ENCODE measurements at places on chromosomes 12 and 14.

DNA sequence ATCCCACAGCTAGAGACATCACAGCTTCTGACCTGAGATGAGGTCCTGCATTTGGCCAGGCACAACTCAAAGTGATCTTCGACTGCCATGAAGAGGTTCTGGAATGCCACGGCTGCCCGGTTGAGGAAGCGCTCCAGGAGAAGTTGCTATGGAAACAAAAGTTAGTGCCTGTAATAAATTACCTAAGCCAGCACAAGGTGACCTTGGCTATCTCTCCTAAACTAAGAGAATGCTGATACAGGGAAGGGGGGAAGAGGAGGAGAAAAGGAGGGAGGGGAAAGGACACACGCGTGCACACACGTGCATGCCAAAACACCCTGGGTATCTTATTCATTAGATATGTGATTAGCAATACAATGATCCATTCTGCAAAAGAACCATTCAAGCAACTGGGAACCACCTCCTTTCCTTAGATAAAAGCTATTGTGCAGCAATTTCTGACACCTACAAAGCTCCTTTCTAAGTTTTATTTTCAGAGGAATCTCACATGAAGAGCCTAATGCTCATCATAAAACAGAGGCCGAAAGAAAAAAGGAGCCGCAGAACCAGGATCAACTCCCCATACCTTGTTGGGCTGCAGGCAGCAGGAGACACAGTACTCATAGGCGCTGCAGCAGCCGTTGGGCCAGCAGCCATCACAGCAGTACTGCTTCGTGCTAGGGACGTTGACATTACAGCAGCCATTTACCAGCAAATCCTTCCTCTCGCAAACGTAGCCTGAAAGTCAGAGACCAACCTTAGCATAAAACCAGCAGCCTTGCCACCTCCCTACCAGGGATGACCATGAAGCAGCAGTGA, 17.9 kb downstream of the SPRING1 start:
- DNase-seq: no peak

DNA sequence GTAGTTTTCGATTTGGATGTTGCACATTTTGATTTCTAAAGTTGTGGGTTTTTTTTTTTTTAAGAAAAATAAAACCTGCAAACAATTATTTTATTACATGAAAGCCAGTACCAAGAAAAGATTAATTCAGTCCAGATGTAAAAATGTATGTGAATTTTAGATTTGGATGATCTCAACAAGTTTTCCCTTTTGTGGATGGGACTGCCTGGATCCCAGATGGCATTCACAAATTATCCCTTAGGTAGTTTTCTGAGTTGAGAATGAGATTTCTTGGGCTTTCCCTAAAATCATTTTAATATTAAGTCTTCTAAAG, 2.8 kb downstream of the FRMD6 start:
- DNase-seq: no peak

- no peak for DNase-seq
These were observed 848 bp downstream of the CTDSP2 start for GRCh38 chr12:57845478-57846284.

GRCh38 chr14:104178279-104178678, 39.9 kb downstream of the KIF26A start:
- DNase-seq: no peak

GRCh38 chr12:52631264-52631663, 12.9 kb upstream of the KRT73 start:
- no peak for DNase-seq

DNA sequence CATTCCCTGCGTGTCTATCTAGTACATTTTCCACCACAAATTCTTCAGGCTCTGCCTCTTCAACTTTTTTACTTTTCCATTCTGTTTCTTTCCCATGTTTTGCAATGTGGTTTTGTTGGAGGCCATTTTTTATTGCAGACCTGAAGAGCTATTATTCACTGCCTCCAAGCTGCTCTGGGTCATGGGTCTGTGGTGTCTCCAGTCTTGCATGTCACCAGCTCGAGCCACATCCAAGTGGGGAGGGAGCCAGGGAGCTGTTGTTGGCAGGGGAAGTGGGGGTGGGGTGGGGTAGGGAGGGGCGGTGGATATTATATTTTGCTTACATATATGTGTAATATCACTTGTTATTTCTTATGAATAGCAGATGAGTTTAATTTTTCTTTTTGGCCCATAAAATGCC, 69.1 kb downstream of the VEZT start:
- no peak for DNase-seq

DNA sequence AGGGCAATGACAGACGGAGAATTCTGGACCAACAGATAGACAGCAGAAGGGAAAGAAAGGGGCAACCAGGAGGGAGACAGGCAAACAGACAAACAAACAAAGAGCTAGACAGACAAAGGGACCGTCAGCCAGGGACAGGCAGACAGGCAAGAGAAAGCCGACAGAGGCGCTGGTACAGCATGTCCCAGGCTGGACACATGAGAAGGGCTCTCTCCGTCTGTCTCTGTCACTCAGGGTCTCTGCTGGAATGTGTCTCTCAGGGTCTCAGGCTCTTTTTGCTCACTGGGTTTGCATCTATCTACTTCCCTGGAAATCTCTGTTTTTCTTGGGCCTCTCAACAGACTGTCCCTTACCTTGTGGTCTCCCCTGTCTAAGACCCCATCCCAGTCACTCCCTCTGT, 8.2 kb upstream of the SMUG1 start:
- DNase-seq: no peak

DNA sequence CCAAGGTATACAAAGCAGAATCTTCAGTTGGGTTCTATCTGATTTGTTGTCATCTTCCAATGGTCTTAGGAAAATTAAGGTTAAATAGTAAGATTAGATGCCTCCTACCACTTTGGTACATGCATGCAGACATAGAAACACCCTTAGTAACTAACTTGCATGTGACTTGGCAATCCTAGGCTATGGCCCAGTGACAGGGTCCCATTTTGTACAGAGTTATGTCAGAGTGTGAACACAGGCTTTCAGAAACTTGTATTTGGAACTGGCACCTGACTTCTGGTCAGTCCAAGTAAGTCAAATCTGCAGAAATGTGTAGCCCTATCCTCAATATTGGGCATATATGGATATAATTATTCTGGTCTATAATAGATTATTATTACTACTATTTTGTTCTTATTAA, 53.1 kb downstream of the DAD1 start:
- DNase-seq: no peak

GRCh38 chr12:112907415-112908157, 824 bp downstream of the OAS1 start:
- no peak for DNase-seq

GRCh38 chr14:37864861-37865718, 269.7 kb downstream of the TTC6 start:
- DNase-seq: no peak

DNA sequence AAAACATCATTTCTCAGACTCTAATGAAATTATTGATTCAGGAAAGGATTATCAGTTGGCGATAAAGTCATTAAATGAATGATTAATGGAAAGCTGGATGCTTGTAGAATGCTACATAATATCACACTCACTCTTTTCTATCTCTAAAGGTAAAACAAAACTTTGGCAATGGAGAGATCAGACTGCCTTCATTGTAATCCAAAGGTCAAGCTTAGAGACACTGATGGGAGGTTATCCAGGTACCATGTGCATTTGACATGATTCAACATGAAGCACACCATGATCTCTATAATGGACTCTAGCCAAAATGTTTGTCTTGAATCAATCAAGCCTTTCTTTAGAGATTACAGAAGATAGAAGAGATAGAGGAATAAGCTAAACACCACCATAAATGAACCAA, 110.1 kb upstream of the USP44 start:
- no peak for DNase-seq

GRCh38 chr12:26919216-26919555, 18.6 kb downstream of the INTS13 start:
- DNase-seq: no peak

- no peak for DNase-seq
These were observed 122.9 kb upstream of the TMEM132D start for GRCh38 chr12:130026608-130027176.

DNA sequence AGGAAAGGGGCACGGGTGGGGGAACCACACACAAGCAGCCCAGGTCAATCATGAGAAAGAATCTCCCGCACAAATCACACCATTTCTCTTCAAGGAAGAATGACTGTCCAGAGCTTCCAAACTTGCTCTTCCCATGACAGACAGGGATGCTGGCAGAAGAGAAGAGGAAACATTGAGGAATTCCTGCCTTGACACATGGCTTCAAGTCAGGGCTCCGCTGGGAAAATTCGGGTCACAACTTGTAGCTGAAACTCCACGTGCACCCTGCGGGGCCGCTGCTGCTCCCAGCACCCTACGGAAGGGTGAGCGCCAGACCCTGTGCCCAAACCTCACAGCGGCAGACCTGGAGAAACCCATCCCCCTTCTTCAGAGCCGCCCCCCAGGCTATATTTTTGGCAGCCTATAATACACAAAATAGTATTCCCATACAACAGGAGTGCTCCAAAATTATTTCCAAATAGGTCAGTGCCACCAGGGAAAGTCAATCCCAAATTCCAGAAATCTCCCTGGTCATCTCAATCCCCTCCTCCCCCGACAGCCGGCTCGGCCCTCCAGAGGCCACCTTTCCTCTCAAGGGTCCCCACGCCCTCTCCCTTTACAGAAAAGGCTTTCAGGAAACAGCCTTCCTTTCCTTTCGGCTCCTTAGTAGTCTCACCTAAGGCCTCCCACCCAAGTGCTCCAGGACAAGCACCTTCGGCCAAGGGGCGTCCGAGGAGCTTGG, 1.3 kb downstream of the TMEM132D start:
- DNase-seq: no peak

GRCh38 chr12:43758247-43758727, 303 bp downstream of the PUS7L start:
- no peak for DNase-seq

- no peak for DNase-seq
These were observed 14.2 kb downstream of the STON2 start for GRCh38 chr14:81385886-81386285.

GRCh38 chr12:64780531-64781279, 21.5 kb upstream of the GNS start:
- DNase-seq: no peak

DNA sequence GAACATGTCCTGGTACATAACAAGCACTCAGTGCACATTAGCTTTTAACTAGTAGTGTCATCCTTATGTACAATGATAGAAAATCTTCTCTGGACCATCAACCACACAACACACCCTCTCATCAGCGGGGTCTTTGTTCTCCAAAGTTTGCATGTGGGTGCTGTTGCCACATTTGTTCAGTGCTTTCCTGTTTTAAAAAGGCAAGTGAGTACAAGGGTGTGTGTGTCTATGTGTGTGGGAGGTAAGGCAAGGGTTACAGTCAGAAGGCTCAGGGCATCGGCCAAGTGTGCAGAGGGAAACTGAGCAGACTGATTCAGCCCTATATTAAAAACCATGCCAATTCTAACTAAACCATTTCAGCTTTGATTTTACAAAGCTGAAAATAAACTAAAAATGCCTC, 17.9 kb downstream of the KRT76 start:
- no peak for DNase-seq

- peak; percentile 45 for DNase-seq
These were observed 397.1 kb downstream of the MDGA2 start for GRCh38 chr14:47278233-47278842.

DNA sequence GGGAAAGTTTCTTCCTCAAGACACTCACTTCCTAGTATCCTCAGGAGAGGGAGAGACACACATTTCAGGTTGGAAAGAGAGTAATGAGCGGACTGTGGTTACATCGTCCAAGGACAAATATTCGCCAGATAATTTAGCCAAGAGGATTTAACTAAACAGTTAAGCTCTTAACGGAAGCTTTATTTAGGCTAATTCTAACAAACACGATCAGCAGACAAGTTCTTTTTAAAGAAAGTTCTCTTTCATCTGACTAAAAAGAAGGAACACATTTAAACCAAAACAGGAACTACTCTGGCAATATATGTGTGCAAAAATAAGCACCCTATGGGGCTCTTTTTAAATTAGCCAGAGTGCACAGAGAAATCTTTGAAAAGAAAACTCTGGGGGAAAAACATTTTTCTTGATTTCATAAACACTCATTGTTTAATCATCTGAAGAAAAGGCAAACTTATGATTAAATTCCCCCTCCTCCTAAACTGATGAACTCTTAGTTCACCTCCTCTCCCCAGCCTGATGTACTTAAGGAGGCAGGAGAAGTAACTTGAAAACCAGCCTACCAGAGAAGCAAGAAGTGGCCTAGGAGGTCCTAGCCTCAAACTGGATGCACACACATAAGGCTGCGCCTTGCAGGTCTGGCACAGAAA, 13.3 kb upstream of the BTG1 start:
- DNase-seq: no peak

- no peak for DNase-seq
These were observed at the start of gene CKB for GRCh38 chr14:103522649-103523574. Gene CKB, minus strand, starts transcription at chr14:103522830. Its CDS starts 337 bp downstream, at chr14:103522493.

GRCh38 chr12:78034025-78034424, 203.3 kb downstream of the NAV3 start:
- DNase-seq: no peak

DNA sequence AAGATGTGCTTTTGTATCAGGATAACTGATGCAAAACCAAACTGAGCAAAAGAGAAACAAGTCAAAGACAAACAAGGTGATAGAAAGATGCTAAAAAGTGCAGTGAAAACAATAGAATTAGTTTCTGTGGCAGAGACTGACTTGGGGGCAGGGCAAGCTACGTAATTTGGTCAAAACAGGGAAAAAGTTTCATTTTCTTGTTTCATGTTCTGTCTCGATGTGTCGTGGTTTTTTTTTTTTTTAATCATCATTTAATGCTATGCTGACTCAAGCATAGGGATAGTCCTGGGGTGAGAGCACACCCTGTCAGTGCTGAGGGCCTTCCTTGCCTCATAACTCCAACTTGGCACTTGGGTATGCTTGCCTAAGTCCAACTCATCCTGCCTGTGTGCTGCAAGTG, 144.1 kb upstream of the PTPRQ start:
- no peak for DNase-seq

DNA sequence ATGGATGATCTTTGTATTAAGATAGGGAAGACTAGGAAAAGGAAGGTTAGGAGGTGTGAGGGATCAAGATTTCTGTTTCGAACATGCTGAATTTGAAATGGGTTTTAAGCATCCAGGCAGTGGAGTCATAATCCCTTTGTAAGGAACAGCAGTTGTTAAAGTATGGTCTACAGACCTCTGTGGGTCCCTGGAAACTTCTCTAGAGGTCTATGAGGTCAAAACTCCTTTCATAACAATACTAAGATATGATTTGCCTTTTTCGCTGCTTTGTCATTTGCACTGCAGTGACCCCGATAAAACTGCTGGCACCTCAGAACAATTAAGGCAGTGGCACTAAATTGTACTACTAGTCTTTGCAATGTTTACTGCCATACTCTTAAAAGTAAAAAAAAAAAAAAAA, 1.5 kb downstream of the RAD51AP1 start:
- no peak for DNase-seq

DNA sequence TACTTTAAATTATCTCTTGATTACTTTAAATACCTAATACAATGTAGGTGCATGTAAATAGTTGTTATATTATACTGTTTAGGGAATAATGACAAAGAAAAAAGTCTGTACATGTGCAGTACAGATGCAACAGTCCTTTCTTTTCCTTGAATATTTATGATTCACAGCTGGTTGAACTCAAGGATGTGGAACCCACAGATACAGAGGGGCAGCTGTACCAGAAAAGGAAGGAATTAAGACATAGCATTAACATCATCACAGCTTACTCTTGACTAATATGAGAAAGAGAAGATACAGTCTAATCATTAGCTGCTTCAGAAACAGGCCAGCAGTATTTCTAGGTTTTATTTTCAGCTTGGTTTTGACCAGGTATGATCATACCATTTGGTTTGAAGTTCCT, 34.7 kb upstream of the AP4S1 start:
- DNase-seq: no peak

GRCh38 chr12:42002563-42002962, 142.1 kb downstream of the GXYLT1 start:
- DNase-seq: no peak

GRCh38 chr14:57869617-57870016, 3.7 kb upstream of the SLC35F4 start:
- DNase-seq: no peak

Data from iPS DF 19.7 (cell line).